ENCODE measurements at places on chromosomes 4 and X.

GRCh38 chr4:61741327-61742096 lies 541.4 kb downstream of the ADGRL3 start:
- no peak for DNase-seq

- no peak for DNase-seq
These were observed 7.8 kb downstream of the WWC2 start for GRCh38 chr4:183106839-183107238.

DNA sequence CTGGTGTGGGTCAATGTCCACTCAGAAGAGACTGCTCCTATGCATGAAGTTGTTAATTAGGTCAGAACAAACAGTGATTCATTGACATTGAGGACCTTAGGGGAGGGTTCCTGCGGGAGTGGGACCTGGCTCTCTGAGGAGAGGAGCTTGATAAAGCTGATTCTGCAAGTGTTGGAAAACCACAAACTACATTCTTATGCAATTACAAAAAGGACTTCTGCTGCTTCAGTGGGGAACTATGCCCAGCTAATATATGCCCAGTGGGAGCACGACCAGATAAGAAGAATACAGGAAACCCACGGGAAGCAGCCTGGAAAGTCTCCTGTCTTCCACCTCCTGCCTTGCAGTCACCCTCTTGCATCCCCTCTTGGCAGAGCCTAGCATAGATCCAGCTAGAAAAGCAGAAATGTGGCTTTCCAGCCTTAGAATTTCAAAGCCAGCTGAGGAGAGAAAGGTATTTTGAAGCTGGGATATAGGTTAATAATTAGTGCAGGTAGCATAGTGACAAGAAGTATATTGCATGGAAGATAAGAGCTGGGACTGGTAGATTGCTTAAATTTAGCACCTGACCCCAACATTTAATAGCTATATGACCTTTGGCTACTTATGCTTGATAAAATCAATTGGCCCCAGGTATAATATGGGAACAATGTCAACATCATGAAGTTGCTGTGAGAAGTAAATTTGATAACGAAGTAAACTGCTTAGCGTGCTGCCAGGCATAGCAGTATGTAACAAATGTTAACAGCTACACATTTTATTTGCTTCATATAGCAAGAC lies 34.9 kb upstream of the UGT8 start:
- DNase-seq = no peak

- no peak for DNase-seq
These were observed 21.2 kb downstream of the FGFBP1 start for GRCh38 chr4:15917297-15917696.

- DNase-seq = no peak
These were observed 1.9 kb downstream of the HUWE1 start for GRCh38 chrX:53684415-53685192.

GRCh38 chrX:48696909-48697727 lies 584 bp downstream of the SUV39H1 start:
- DNase-seq = no peak

DNA sequence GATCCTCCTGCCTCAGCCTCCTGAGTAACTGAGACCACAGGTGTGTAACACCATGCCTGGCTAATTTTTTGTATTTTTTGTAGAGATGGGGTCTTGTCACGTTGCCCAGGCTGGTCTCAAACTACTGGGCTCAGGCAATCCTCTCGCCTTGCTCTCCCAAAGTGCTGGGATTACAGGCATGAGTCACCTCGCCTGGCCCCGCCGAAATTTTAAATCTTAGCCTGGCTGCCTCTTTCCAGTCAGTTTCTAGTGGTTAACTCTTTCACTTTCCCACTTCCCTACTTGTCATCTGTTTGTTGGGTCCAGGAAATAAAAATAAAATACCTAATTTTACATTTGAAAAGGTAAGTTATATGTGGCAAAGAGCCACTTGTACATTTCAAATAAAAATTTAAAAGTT lies 62.4 kb downstream of the TMEM165 start:
- DNase-seq = no peak

DNA sequence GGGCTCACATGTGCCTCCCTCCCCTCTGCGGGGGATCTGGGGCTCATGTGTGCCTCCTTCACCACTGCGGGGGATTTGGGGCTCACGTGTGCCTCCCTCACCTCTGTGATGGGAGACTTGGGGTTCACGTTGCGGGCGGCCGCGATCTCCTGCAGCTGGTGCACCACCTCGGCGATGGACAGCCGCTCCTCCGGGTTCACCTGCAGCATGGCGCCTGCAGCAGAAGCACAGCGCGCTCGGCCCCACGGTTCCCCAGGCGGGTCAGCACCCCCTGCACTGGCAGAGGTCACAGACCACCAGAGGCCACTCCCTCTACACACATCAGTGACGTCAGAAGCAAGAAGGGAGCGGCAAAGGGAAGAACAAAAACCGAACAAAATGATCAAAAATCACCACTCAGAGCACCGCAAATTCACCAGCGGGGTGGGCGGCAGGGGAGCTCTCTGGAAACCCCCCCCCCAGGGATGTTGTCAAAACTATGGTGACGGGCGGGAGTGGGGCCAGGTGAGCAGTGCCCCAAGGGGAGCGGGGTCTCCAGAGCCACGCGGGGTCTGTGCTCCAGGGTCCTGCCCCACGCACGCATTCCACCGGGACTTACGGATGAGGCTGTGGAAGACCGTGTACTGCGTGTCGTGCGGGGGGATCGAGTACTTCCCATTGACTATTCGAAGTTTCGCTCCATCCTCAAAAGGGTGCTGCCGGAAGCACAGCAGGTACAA lies 38.7 kb downstream of the GAK start:
- no peak for DNase-seq

DNA sequence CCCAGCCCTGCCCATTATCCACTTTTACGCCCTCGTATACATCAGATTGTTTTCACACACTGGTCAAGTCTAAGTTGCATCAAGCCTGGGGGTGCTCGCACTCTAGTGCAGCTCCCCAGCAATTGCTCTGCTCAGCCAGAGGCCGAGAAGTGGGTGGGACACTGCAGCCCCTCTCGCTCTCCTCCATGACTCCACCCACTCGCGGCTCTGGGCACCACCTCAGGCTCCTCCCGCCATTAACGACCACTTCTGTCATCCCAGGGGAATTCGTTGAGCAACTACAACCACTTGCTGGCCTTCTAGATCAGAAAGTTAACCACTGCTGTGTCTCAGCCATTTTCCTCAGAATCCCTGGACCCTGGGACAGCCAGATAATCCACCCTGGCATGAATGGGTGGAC lies 53.6 kb downstream of the ETNPPL start:
- DNase-seq = no peak
